CD4-positive, alpha-beta T cell (primary cell): ENCODE measurements at places on chromosomes 5 and 9.
A peak's percentile ranks its signal among the peaks of the same experiment; 100 is the strongest.

- DNase-seq, result no peak
These were observed 19.1 kb upstream of the EDIL3 start for GRCh38 chr5:84403773-84404172.

- DNase-seq, result no peak
These were observed 13.4 kb upstream of the PCSK5 start for GRCh38 chr9:75876999-75877640.

GRCh38 chr5:132480042-132480441 lies 10.5 kb downstream of the IRF1 start:
- DNase-seq, result peak; percentile 46

GRCh38 chr9:122322553-122322952 lies 48.3 kb upstream of the PTGS1 start:
- no peak for DNase-seq

GRCh38 chr5:62690421-62690820 lies 111.8 kb downstream of the LRRC70 start:
- DNase-seq, result no peak

DNA sequence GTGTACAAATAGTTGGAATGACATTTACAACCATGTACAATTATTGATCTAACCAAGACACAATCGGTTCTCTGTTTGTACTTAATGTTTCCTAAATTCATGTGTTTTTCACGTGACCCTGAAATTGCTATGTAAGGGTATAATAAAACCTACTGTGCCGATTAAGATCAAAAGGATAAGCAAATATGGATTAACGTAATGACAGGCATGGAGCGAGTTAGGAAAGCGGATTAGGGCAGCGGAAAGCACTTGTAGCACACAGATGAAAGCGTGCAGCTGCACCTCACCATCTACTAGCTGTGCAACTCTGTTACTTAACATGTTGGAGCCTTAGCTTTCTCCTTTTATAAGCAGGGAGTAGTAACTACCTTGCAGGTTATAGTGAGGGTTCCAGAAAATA lies 38.3 kb upstream of the ZFYVE16 start:
- no peak for DNase-seq

GRCh38 chr5:153618867-153619266 lies 128.4 kb downstream of the GRIA1 start:
- no peak for DNase-seq

GRCh38 chr9:108536836-108537601 lies 318.8 kb downstream of the ACTL7B start:
- DNase-seq, result no peak

GRCh38 chr5:28703651-28704260 lies 1665.4 kb upstream of the CDH9 start:
- DNase-seq, result no peak

DNA sequence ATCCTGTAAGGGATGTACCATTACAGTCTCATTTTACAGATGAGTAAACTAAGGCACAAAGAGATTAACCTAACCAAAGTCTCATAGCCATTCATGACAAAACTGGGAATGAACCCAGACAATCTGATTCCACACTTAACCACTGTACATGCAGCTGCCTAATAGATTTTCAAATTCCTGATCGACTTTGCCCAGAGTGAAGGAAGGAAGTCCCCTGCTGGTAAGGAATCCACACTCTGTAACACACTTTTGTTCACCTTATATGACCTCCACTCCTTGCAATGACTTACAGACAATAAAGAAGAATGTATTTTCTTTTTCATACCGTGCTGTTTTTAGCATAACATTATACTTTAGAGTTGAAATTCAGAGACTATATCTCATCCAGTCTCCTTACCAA lies 31.3 kb upstream of the PLPP6 start:
- DNase-seq, result no peak

GRCh38 chr9:104740621-104741020 lies 6.9 kb upstream of the NIPSNAP3A start:
- DNase-seq, result no peak

DNA sequence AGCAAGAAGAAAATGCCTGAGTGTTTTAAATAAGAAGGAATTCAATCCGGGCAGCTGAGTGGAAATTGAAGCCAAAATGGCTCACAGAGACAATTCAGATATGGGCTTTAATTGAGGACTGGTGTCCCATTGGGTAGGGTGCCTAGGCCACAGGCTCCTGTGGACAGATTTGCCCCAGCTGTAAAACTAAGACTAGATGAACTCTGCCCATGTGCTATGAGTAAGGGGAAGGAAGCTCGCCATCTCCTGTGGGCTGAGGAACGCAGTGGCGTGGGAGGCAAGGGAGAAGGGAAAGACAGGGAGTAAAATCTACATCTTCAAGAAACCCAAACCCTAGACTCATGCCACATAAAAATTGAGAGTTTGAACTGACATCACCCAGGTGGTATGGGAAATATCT lies 66.1 kb downstream of the KLHL3 start:
- DNase-seq, result no peak

DNA sequence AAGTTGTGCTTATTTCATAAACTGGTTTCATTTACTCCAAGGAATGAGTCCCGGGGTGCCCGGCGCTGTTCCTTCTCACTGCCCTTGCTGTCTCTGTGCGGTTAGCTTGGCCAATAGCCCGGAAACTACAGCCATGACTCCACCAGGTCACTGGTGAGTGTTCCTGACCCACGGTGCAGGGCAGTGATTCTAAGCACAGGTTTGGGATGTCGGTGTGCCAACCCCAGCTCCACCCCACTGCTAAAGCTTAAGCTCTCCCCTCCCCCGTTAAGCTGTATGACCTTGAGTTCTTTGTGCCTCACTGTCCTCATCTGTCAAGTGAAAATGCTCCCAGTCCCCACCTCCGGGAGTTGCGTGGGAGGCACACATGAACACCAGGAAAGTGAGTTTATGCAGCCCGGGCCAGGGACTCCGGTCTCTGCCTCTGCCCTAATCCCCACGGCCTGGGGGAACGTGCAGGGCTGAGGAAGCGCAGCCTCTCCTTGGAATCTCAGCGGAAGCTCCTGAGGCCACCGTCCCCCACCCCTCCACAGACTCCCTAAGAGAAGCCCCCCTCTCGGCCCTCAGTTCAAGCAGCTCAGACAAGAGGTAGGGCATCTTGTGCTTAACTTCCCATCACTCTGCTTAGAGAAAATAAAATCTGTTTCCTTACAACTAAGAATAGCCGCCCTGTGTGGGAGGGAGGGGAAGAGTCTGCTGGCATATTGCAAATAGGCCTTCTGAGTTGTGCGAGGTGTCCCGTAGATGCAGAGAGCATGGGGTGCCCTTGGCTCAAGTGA lies 92.0 kb upstream of the RAI14 start:
- no peak for DNase-seq

DNA sequence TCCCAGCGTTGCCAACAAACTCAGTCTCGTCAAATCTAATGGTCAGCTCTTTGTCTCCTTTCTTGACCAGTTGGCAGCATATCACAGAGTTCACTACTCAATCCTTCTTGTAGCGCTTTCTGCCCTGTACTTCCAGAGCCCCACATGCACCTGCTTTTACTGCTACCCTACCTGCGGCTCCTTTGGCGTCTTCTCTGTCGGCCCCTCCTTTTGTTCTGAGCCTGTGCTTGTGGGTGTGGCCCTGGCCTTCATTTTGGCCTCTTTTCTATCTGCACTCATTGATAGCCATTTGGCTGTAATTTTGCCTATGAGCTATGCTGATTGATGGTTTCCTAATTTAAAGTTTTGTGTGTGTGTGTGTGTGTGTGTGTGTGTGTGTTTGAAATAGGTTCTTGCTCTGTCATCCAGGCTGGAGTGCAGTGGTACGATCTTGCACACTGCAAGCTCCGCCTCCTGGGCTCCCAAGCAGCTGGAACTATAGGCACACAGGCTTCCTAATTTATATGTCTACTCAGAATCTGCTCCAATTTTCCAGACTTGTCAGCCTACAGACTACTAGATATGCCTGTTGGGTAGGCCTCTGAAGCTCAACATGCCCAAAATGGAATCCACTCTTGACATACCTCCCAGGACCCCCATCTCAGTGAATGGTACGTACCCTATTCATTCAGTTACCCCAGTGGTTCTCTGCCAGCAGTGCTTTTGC lies 32.3 kb downstream of the ARPC5L start:
- no peak for DNase-seq

DNA sequence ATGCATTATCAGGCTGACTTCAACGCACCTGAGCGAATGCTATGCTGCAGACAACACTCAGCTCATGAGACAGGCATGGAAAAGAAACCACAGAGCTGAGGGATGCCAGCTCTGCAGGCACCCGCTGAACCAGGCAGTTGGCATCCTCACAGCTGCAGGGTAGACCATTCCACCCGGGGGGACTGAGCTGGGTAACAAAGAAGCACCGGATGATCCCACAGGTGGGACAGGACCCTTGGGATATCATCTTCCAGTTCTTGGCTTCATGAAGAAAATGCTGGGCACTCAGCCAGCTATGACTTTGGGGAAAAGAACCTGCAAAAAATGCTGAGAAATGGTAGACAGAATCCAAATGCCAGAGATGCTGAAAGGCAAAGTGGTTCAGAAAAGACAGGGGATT lies 9.6 kb downstream of the EPB41L4B start:
- no peak for DNase-seq
